NCI-H187 (cell line): ENCODE measurements at places on chromosomes 4 and X.

DNA sequence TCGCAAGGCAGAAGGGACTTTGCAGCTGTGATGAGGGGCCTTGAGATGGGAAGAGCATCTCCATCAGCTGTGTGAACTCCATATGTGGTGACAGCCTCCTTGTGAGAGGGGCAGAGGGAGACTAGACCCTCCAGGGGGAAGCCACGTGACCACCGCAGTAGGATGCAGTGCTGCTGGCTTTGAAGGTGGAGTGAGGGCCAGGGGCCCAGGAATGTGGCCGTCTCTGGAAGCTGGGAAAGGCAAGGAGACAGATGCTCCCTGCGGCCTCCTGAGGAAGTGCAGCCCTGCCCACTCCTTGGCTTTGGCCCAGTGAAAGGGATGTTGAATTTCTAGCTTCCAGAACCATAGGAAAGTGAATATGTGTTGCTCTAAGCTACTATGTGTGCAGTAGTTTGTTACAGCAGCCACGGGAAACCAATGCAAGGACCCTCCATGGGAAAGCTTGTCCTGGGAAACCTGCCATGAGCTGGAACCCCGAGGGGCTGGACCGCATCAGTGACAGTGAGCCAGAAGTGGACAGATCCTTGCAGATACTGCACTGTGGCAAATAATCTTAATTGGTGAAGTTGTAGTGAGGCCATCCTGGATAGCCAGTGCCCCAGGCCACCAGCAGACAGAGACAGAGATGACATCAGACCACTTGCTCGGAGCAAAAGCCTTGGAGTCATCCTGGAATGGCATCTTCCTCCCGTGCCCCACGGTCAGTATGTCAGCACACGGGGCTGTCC, 35.4 kb upstream of the SORCS2 start:
- no peak for DNase-seq

DNA sequence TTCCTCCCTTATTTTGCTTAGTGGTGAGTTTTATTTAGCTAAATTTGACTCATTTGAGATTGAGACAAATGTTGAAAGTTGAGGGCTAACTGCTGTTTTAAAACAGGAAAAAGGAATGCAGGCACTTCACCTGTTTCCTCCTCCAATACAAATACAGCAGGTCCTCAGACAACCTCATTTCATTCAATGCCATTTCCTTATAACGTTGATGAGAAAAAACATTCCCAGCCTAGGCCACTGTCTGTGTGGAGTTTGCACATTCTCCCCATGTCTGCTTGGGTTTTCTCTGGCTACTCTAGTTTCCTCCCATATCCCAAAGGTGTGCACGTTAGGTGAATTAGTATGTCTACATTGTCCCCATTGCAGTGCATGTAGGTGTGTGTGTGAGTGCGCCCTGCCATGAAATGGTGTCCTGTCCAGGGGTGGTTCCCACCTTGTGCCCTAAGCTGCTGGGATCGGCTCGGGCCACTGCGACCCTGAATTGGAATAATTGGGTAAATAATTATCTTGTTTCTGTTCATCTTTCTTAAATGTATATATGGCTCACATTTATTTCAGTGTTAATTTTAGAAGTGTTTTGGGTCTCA, 21.9 kb downstream of the SMAD1 start:
- no peak for DNase-seq

GRCh38 chr4:47469951-47470350, 6.4 kb upstream of the COMMD8 start:
- DNase-seq = no peak

GRCh38 chr4:174859904-174860303, 30.9 kb upstream of the GLRA3 start:
- DNase-seq = no peak

- no peak for DNase-seq
These were observed 44.8 kb downstream of the CLDN34 start for GRCh38 chrX:10011991-10012390.

DNA sequence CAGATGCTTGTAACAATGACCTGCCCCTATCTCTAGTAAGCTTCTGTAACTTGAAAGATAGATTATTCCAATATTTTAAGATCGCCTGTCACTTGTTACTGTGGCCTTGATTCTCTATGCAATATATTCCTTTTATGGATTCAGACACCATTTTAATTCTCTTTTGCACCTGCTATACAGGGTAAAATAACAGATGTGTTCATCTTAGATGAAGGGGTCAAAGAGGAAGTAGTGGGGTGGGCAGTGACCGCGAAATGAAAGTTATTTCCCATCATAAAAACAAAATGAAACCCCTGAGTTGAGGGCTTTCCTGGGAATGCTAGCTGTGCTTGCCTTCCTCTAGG, 175.9 kb downstream of the TSPAN5 start:
- DNase-seq = no peak

GRCh38 chr4:742742-743311, 37.2 kb downstream of the PCGF3 start:
- DNase-seq = no peak

DNA sequence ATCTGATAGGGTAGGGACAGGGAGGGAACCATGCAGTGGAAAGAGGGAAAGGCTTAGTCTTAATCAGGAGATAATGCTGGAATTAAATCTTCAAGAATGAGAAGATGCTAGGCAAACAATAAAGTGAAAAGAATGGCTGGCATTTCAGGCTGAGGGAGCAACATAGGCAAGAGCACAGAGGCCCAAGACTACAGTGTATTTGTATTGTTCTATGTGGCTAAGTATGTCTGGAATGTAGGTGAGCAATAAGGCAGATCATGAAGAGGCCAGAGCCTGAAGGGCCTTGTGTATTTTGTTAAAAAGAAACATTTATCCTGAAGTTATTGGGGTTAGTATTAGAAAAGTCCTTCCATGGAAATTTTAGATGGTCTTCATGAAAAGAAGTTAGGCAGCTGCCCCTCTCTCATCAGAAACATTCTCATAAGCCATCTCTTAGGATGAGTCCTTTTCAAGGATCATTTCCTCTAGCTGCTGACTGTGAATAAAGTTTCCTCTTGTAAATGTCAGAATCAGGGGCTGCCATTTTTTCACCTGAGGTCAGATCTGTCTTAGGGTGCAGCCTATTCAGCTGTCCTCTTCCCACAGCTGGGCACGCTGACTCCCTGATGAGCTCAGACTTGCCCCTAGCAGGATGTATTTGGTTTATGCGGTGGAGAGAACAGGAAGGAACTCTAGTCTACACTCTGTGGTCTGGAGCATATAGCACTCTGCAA, 46.3 kb downstream of the ATP10D start:
- no peak for DNase-seq

DNA sequence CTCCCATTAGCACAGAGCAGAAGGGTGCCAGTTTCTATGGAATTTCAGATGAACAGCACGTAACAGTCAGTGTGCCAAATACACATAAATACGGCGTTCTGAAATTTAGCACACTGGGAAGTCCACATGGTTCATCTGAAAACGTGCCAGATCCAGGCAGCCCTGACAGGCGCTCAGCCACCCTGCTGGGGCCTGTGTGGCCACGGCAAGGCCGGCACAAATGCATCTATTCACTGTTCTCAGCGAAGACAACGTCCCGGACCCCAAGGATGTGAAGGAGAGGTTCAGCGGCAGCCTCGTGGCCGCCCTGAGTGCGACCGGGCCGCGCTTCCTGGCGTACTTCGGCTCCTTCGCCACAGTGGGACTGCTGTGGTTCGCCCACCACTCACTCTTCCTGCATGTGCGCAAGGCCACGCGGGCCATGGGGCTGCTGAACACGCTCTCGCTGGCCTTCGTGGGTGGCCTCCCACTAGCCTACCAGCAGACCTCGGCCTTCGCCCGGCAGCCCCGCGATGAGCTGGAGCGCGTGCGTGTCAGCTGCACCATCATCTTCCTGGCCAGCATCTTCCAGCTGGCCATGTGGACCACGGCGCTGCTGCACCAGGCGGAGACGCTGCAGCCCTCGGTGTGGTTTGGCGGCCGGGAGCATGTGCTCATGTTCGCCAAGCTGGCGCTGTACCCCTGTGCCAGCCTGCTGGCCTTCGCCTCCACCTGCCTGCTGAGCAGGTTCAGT, 15.6 kb downstream of the DGKQ start:
- DNase-seq = no peak

GRCh38 chr4:152983221-152983620, 47.1 kb downstream of the FHDC1 start:
- DNase-seq = no peak

GRCh38 chr4:28350485-28350884, 1489.8 kb downstream of the STIM2 start:
- no peak for DNase-seq

DNA sequence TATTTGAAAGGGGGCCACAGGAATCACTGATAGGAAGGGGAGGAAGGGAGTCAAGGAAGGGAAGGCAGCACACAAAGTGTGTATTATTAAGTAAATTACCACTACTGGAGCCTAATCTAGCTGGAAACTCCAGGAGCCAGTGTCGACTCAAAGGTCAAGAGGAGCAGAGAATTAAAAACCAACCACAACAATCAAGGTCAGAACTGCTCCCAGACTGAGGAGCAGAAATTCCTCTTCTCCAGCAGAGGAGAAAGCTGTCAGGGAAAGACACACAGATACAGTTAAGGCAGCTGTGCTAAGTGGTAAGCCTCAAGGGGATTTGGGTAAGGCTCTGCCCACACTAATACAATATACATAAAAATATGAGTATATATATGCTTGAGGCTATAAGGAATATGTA, 87.5 kb upstream of the PTPN13 start:
- no peak for DNase-seq

GRCh38 chr4:126071346-126072333, 756.9 kb downstream of the FAT4 start:
- DNase-seq = no peak

DNA sequence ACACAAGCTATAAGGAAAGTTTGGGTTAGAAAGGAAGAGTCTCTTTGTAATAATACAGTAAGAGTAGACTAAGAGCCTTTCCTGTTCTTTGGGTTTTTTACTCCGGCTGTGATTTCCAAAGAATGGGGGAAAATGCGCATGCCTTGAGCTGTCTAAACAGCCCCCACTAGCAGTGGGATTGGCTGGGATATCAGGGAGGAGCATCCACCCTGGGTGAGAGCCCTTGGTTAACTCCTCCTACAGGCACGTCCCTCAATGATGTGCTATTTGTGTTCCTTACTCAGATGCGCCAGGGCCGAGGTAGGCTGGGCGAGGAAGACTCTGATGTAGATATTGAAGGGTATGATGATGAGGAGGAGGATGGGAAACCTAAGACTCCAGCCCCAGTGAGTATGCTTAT, 74.0 kb upstream of the OGT start:
- DNase-seq = no peak

DNA sequence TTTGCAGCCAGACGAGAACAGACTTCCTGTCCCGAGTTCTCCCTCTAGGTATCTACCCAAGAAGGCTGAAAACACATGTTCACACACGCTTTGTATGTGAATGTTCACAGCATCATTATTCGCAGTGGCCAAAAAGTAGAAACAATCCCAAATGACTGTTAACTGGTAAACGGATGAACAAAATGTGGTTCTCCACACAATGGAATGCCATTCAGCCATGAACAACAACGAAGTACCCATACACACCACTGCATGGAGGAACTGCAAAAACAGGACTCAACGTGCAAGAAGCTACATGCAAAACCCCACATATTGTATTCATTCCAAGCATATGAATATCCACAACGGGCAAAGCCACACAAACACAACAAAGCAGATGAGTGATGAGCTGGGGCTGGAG, 45.0 kb downstream of the PDHA1 start:
- DNase-seq = no peak

DNA sequence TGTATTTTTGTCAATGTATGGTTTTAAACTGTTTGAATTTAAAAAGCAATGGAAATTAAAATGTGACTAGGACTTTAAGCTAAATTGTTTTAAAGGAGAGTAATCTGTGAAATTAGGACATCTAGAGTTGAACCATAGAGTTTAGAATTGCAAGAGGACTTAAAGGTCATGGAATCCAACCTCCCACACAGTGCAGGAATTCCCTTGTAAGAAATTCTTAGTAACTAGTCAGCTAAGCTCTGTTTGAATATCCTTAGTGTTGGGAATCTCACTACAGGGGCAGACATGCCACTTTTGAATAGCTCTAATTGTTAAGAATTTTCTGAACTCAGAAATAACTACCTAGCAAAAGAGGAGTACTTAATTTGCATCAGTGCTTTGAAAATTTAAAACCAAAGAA, 292.9 kb downstream of the IL1RAPL1 start:
- DNase-seq = no peak

DNA sequence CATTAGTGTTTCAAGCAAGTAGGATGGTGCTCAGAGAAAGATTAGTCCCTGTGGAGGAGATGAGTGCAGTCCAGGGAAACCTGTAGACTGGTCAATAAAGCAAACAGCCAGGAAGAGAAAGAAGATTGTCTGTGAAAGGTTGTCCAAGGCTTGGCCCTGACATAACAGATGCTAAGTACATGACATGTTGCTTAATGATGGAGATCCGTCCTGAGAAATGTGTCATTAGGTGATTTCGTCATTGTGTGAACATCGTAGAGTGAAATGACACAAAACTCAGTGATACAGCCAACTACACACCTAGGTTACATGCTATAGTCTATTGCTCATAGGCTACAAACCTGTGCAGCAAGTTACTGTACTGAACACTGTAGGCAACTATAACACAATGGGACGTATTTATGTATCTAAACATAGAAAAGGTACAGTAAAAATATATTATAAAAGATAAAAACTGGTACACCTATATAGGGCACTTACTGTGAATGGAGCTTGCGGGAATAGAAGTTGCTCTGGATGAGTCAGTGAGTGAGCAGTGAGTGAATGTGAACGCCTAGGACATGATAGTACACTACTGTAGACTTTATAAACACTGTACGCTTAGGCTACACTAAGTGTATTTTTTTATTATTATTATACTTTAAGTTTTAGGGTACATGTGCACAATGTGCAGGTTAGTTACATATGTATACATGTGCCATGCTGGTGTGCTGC, 9.0 kb upstream of the PRSS48 start:
- DNase-seq = no peak

DNA sequence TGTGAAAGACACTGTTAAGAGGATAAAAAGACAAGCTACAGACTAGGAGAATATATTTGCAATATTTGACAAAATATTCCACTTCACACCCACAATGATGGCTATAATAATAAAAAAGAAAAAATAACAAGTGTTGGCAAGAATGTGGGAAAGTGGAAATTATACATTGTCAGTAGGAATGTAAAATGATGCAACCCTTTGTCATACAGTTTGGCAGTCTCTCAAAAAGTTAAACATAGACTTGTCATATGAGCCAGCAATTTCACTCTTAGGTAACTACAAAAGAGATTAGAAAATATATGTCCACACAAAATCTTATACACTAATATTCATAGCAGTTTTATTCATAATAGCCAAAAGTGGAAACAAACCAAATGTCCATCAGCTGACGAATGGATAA, 5.2 kb upstream of the RADX start:
- DNase-seq = no peak

DNA sequence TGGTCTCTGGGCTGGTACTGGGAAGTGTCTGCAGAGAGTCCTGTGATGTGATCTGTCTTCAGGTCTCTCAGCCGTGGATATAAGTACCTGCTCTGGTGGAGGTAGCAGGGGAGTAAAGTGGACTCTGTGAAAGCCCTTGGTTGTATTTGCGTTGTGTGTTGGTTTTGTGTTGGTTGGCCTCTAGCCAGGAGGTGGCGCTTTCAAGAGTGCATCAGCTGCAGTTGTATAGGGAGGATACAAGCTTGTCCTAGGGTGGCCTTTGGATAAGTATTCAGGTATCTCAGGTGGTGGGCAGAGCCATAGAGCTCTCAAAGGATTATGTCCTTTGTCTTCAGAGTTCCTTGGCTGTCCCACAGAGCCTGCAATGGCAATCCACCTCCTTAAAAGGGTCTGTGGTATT, 111.6 kb downstream of the MAGEB17 start:
- no peak for DNase-seq

- no peak for DNase-seq
These were observed 114.3 kb downstream of the GABRB1 start for GRCh38 chr4:47145630-47146029.
